Camera-type eye (tissue), 1 donor: ENCODE measurements at places on chromosomes 1 and 21. TPM values are rescaled to one million over a fixed set of nuclear protein-coding genes. Genes with fewer than 3 reads are reported as not detected.

The TSACC gene
- not detected for total RNA-seq

The CHIA gene
- total RNA-seq, result not detected

The TSTD1 gene
- total RNA-seq, result 29.7 TPM

The CXADR gene
- 57.9 TPM for total RNA-seq

The SETSIP gene
- not detected for total RNA-seq

The HCRTR1 gene
- total RNA-seq, result not detected

The LCE2A gene
- total RNA-seq, result not detected

The SPATA46 gene
- total RNA-seq, result not detected

The SLC6A17 gene
- total RNA-seq, result 60.0 TPM

The SVBP gene
- total RNA-seq, result 27.7 TPM

The DNASE2B gene
- 3.0 TPM for total RNA-seq

The ELF3 gene
- 59.8 TPM for total RNA-seq

The LMX1A gene
- 9.6 TPM for total RNA-seq

The NBPF6 gene
- not detected for total RNA-seq

The PROX1 gene
- total RNA-seq, result 92.5 TPM

The CCDC17 gene
- 0.93 TPM for total RNA-seq

The AMY2A gene
- total RNA-seq, result 0.44 TPM

The VHLL gene
- not detected for total RNA-seq

The LYPD8 gene
- total RNA-seq, result not detected
